ENCODE measurements at places on chromosomes 7 and 10.

- DNase-seq, result no peak
Observed at GRCh38 chr7:140389445-140389844, 8.9 kb downstream of the SLC37A3 start.

- DNase-seq, result peak; percentile 1
Observed at GRCh38 chr7:54394834-54395233, 147.3 kb upstream of the VSTM2A start.

DNA sequence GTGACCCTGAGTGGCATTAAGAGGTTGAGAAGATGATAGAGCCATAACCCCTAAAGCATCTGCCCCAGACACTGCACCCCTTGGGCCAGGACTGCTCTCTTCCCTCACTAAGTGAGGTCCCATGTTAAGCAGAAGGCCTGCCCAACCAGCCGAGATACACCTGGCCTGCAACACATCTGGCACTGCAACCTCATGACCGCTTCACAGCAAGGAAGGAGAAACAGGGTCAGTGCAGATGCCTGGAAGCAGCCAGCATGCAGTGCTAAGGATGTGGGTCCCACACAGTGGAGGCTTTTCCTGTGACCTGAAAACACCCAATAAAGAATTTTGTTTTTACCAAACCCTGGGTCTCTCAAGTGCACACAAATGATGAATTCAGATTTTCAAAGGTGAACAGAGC, 7.4 kb downstream of the NOD1 start:
- DNase-seq, result no peak

- no peak for DNase-seq
Observed at GRCh38 chr7:100670074-100670473, 3.5 kb upstream of the GNB2 start.

GRCh38 chr7:93883078-93883916, 7.3 kb downstream of the TFPI2 start:
- DNase-seq, result no peak

DNA sequence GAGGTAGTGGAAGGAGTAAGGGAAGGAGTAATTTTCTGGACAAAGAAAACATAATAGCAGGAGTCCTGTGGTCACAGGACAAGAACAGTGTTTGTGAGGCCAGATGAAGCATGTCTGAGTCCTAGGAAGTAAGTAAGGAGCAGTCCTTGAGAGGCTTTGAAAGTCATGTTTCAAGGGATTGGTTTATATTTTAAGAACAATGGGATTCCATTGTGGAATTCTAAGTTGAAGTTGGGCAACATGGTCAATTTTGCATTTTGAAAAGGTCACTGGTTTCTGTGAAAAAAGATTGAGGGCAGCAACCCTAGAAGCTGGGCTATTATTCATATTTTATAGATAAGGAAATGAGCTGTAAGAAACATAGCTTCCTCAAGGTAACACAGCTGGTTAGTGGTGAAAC, 10.8 kb upstream of the SLC25A28 start:
- DNase-seq, result no peak

- DNase-seq, result no peak
Observed at GRCh38 chr7:95367606-95368005, 28.6 kb downstream of the PON3 start.

DNA sequence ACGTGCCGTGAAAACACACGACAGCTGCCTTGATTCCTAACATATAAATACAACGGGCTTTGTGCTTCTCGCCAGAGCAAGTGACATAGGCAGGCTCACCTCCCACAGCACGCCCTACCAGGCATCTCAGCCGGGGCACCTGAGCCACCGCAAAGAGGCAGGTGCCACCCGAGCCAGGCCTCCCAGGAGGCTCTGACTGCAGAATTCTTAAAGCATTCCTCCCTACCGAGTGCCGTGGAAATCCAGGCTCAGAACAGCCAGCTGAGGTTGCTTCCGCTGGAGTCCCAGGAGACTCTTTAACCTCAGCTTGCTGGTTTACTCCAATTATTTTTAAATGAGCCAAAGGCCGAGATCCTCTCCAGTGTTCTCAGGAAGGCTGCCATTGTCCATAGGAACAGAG, 206.5 kb downstream of the USP6NL start:
- peak; percentile 57 for DNase-seq

- no peak for DNase-seq
Observed at GRCh38 chr7:123198668-123199652, 809 bp downstream of the SLC13A1 start.

DNA sequence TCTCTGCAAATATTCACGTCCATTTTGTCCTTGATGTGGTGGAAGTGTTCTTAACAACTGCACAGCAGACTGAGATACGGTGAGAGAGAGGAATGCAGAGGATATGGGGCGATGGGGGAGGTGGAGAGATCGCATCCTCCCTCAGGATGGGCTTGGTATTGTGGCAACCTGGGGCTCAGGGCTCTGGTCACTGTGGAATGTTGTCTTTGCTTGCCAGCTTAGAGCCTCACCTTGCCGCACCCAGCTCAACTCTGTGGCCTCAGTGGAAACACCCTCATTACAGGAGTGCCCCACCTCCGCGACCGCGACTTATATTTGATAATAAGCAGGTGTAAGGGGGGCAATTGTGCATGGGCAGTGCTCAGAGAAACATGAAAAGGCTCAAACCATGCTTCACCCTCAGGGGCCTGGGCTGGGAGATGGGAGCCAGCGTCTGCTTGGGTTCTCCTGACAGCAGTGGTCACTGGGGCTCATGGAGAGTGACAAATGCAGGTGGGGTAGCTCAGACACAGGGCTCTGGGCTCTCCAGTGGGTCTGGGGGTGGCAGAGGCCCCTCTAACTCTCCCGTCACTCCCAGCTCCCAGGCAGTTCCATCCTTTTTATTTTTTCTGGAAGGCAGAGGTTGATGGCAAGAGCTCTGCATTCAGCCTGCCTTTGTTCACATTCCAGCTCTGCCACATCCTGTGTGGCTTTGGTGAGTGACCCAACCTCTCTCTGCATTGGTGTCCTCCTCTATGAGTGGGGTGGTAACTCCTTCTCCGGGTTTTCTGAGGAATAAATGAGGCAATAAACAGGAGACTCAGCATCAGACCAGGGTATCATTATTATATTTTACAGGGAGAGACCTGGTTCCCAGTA, 43.1 kb upstream of the EMX2 start:
- no peak for DNase-seq

DNA sequence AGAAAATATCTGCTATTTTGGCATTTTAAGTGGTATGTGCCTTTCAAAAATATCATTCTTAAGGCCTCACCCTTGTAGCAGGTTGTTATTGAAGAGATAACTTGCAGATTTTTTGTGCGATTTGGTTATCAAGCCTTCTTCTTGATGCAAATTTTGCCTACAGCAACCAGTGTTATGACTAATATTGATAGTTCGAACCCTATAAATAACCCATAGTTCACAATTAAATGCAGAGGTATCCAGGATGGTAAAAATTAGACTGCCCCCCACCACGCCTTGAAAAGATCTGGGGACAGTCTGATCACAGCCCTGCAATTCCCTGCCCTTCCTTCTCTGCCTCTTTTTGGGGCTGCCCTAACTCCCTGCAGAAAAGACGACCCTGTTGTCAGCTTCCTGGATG, 28.4 kb upstream of the RAPGEF5 start:
- no peak for DNase-seq

GRCh38 chr7:13979671-13980435, 9.6 kb downstream of the ETV1 start:
- DNase-seq, result no peak
